NCI-H748 treated with DMSO at 0.1 percent for 48 hours (cell line): ENCODE measurements at places on chromosomes 5 and 9.

DNA sequence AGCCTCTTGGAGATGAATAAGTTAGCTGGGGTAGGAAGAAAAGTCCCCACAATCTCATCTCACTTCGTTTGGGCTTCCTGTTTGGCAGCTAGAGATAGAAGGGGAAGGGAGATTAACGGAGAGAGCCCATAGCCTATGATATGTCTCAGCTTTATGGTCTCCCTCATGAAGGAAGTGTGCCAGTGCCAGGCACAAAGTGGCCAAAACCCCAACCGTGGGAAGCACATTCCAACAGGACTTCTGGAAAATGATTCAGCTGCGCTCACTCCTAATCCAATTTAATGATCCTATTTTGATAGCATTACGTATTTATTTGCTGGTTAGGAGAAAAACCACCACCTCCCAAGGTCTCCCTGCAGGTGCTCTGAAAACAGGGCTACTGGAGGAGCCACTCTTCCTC is 303.1 kb upstream of the CLINT1 start:
- no peak for DNase-seq

GRCh38 chr9:136757751-136758140 is 297 bp downstream of the LCN8 start:
- DNase-seq, result no peak

GRCh38 chr5:10151656-10152055 is 98.0 kb downstream of the ATPSCKMT start:
- no peak for DNase-seq

- DNase-seq, result no peak
Measured at GRCh38 chr5:83919071-83920041, 198.7 kb upstream of the HAPLN1 start.

DNA sequence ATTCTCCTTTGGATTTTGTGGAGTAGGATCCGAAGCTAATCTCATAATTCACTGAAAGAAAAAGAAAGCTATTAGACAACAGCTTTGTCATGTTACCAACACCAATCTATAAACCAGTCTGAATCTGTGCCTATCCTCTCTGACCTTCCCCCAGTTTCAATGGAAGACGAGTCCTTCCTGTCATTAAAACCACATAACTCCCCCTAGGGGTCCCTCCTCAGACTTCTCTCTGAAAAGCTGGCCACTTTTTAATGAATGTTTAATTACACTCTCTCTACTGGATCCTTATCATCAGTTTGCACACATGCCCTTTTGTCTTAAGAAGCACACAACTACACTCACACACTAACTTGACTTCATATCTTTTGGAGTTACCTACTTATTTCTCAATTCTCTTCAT is 98.0 kb upstream of the TSLP start:
- no peak for DNase-seq

GRCh38 chr5:135678640-135679268 is 100.0 kb upstream of the CXCL14 start:
- no peak for DNase-seq
